Activated CD8-positive, alpha-beta memory T cell treated with anti-CD3 and anti-CD28 coated beads, Interleukin-2, amount 50 U/mL, for 4 hours (primary cell): ENCODE measurements at places on chromosomes 16 and 17.
A peak's percentile ranks its signal among the peaks of the same experiment; 100 is the strongest.

GRCh38 chr17:14299280-14300141, 1.4 kb upstream of the HS3ST3B1 start:
- DNase-seq, result peak; percentile 44

DNA sequence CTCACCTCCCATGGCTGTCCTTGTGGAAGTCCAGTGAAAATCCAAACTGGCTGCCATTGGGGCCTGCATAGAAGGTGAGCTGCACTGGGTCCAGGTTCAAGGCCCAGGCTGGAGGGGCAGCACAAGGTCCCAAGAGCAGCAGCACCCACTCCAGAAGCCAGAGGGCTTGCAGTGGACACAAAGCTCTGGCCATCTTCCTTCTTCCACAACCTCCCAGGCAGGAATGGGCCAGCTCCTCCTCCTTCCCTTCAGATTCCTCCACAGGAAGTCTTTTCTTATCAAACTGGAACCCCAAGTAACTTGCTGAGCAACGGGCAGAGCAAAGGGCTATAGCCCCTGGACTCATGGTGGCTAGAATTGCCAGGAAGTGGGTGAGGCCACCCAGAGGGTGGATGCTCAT, at the start of gene ITGA2B:
Gene ITGA2B (minus strand): TSS at position 369 of the 400 bp plus-strand sequence. CDS start 176 bp downstream, at position 193.
- DNase-seq, result no peak

GRCh38 chr17:81868674-81869220, 2.4 kb downstream of the ARHGDIA start:
- DNase-seq, result no peak

DNA sequence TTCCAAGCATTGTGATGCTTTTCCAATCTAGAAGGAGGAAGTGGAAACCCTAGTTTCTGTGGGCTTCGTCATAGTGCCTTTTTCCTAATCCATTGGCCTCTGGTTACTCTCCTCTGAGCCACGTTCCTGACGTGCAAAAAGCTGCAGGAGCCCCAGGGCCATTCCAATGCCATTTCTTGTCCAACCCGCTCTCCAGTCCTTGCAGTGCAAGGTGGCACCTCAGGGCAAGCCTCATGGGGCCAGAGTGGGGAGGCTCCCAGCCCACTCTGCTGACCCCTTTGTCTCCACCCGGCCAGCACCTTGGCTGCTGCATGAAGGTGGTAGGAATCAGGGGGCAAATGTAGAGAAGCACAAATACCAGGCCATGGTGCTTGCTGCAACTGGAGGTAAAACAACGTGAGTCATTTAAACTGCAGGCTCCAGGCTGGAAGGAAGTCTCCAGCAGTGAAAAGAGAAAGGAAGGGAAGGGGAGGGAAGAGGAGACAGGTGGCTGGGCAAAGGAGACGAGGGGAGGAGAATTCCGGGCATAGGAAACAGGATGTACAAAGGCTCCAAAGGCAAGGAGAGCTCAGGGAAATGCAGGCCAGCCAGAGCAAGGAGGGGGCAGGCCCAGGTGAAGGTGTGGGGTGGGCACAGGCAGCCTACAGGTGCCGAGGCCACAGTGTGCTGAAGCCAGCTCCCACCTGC, 168.2 kb upstream of the TNRC6C start:
- DNase-seq, result no peak

- no peak for DNase-seq
Measured at GRCh38 chr16:88830258-88830657, 18.5 kb upstream of the APRT start.

- no peak for DNase-seq
Measured at GRCh38 chr16:15773968-15774367, 82.9 kb downstream of the MYH11 start.

GRCh38 chr16:53078765-53079485, 24.1 kb downstream of the CHD9 start:
- no peak for DNase-seq

DNA sequence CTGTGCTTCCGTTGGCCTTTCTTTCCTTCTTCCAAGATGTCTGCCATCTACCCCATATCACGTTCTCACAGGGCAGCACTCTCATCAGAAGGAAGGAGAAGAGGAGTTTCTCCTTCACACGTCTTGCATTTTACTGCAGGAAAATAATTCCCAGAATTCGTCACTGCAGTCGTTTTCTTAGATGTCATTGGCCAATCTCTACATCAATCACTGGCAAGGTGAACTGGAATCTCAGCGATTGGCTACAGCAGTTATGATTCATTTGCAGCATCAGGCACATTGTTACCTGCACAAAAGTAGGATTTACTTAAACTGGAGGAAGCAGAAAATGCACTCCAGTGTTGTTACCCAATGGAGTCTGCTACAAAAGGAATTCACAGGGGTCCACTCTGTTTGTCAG, 277.2 kb upstream of the RBFOX1 start:
- DNase-seq, result no peak

DNA sequence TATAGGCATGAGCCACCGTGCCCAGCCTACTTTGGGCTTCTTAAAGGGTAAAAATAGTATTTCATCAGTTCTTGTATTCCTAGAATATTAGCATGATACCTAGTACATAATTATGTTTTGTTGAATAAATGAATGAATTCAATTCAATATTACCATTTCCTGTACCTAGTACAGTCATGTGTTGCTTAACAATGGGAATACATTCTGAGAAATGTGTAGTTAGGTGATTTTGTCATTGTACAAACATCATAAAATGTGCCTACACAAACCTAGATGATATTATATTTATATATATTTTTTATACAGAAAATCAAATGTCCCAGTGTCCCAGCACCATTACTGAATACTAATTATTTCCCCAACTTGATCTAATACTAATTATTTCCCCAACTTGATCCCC, 85.6 kb upstream of the HAS3 start:
- DNase-seq, result no peak

DNA sequence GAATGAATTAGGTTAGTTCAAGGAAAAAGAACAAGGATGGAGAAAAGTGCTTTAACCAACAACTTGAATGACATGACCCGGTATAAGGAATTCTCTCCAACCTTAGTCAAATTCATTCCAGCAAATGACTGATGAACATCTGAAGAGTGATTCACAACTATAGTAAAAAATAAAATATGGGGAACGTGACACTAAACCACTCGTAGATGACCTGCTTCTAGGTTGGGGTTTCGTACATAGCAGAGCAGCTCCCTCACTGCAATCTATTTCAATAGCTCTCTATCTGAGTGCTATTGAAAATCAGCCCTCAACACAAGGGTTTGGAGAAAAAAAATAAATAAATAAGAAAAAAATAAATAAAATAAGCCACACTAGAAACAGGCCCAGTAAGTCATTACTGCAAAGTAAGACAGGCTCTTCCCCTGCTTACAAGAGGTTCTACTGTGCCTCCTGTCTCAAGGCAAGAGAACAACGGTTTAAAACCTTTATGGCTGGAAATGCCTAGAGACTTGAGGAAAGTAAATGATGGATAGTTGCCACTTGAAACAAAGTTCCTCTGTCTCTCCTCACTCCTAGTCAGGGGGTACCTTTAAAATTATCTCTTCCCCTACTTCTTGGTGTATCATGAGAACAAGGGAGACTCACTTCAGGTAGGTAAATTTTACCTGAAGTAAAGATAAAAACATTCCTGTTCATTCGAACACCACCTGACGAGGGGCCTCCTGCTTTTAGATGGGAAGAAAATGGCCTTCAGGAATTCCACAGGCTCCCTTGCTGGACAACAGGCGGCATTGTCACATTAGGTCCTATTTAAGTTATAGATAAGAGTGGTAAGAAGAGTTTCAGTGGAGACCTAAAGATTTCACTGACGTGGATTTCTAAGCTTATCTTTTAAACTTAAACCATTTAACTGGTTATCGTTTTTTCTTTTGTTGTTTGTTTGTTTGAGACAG, 20.5 kb downstream of the COG7 start:
- no peak for DNase-seq
